EL (cell line): ENCODE measurements at places on chromosomes 13 and 19.

- DNase-seq: peak; percentile 21
Observed at GRCh38 chr13:33794576-33794975, 23.4 kb upstream of the RFC3 start.

GRCh38 chr19:498977-499623, 2.8 kb downstream of the MADCAM1 start:
- no peak for DNase-seq

DNA sequence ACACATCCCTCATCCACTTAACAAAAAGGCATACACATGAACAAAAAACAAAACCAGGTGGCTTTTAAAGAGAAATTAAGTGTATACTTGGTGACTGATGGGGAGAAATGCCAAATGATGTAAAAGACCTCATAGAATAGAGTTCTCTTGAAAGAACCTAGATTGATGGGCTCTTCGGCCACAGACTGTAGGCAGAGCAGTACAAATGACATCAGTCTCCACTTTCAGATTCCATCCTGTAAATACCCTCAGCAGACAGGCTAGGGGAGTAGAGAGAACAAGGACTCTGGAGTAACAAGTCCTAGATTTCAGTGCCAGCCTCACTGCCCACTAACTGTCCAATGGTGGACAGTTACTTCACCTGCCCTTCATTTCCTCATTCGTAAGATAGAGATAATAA, 203.8 kb downstream of the MZT1 start:
- no peak for DNase-seq

DNA sequence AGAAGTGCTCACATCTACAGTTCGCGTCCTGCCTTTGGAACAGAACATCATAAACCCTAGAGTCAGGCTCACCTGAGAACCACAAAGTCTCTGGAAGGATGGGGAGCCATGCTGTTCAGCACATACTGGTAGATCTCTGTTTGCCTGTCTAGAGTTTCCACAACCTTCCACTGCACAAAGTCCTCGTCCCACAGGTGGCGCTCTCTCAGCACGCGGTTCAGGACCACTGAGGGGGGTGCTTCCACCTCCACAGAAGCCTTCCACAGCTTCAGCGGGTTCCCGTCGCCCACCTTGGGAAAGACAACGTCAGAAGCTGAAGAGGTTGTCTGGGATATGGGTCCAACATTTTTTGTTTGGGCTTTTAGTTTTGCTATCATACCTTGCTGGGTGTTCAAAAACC, 93.6 kb downstream of the KL start:
- DNase-seq: no peak

GRCh38 chr19:7618348-7618747, 11.0 kb downstream of the XAB2 start:
- no peak for DNase-seq

DNA sequence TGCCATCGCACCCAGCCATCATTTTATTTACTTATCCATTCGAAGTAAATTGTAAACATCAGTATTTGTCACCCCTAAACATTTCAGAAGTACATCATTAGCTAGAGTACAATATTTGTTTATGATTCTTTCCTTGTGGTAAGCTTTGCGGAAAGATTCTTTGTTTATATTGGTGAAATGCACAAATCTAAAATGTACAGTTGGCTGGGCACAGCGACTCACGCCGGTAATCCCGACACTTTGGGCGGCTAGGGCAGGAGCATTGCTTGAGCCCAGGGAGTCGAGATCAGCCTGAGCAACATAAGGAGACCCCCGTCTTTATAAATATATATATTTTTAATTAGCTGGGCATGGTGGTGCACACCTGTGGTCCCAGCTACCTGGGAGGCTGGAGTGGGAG, 10.1 kb downstream of the LGALS7B start:
- DNase-seq: no peak

GRCh38 chr19:53045536-53045935, 996 bp downstream of the ERVV-2 start:
- no peak for DNase-seq

DNA sequence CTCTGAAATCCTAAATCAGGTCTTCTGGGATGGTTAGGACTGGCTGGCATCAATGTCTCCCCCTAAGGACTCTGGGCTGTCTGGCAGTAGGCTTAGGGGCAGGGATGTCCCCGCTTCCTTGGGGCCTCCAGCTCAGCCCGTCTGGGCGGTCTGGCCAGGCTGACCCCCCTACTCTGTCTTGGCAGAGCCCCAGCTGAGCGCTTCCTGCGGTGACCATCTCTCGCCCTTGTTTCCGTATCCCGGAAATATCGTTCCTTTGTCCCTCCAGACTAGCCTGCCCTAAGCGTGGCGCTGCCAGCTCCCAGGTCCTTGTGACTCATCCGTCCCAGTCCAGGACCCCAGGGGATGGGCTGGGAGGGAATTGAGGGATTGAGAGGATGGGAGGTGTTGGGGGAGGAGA, 11.3 kb downstream of the GTPBP3 start:
- DNase-seq: peak; percentile 76

DNA sequence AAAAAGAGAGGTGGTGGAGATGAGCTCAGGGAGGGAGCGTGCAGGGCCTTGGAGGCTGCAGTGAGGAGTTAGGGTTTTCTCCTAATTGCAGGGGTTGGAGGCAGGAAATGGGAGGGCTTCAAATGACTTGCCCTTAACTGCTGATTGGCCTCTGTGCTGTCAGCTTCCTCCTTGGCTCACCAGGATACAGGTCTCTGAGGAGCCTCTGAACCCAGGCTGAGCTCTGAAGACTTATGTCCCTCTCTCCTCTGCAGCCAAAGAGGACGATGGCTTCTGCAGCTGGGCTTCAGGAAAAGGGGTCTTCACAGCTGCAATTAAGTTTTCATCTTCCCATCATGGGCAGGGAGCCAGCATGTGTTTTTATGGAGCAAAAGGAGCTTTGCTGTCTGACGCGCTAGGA, 6.7 kb upstream of the RANBP3 start:
- no peak for DNase-seq

- no peak for DNase-seq
Observed at GRCh38 chr13:79459906-79460305, 21.0 kb upstream of the NDFIP2 start.

GRCh38 chr13:26257049-26257448, 3.1 kb downstream of the CDK8 start:
- DNase-seq: no peak

- no peak for DNase-seq
Observed at GRCh38 chr19:12932392-12933286, 872 bp downstream of the FARSA start.

DNA sequence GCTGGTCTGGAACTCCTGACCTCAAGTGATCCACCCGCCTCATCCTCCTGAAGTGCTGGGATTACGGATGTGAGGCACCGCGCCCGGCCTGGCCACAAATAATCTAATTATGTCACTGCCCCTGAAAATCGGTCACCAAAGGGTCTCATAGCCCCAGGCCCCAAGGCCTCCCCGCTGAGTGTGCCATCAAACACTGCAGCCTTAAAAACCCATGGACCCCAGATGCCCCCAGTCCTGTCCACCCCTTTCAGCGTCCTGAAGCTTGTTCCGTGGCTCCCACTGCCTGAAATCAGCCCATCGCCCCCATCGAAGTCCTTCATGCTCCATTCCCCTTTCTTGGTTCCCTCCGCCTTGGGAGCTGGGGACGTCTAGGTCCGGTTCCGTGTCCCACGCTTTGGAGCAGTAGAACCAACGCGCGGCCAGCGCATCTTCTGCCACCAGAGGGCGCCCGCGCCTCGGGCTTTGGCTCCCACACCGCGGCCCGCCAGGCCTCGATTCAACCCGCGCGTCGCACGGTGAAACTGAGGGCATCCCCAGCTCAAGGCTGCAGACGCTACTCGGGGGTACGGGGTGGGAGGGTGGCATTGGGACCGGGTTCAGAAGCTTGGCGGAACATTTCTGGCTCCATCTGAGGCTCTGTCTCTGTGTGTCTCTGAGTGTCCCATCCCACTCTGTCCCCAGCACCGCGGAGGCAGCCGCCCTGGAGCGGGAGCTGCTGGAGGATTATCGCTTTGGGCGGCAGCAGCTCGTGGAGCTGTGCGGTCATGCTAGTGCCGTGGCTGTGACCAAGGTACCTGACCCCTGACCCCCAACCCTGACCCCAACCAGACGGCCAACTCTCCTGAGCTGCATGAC, 3.5 kb downstream of the YJEFN3 start:
- DNase-seq: peak; percentile 65

GRCh38 chr13:109728791-109729731, 57.3 kb downstream of the IRS2 start:
- DNase-seq: no peak

DNA sequence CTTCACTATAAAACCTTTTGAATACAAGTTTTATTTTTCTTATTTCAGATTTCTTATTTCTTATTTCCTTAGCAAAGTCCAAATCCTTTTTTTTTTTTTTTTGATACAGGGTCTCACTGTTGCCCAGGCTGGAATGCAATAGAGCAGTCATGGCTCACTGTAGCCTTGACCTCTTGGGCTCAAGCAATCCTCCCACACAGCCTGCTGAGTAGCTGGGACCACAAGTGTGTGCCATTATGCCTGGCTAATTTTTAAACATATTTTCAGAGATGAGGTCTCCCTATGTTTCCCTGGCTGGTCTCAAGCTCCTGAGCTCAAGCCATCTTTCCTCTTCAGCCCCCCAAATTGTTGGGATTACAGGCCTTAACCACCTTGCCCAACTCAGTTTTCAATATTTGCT, 334.3 kb downstream of the DLEU7 start:
- no peak for DNase-seq

- DNase-seq: no peak
Observed at GRCh38 chr19:11324748-11325389, 14.6 kb downstream of the RAB3D start.

DNA sequence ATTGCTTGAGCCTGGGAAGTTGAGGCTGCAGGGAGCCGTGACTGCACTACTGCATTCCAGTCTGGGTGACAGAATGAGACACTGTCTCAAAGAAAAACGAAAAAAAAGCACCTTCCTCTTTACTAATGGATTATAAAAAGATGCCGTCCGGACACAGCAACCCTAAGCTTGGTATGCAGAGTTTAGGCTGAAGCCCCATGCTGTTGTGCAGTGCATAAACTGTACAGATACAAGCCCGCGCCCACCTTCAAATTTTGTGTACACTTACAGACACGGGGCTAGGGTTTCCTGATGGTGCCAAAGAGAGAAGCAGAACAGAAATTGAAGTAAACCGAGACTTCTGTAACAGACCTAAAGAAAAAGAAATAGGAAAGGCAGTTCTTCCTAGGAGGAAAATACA, 9.0 kb downstream of the LPAR6 start:
- no peak for DNase-seq

- DNase-seq: no peak
Observed at GRCh38 chr13:112972867-112973576, 4.0 kb downstream of the MCF2L start.

DNA sequence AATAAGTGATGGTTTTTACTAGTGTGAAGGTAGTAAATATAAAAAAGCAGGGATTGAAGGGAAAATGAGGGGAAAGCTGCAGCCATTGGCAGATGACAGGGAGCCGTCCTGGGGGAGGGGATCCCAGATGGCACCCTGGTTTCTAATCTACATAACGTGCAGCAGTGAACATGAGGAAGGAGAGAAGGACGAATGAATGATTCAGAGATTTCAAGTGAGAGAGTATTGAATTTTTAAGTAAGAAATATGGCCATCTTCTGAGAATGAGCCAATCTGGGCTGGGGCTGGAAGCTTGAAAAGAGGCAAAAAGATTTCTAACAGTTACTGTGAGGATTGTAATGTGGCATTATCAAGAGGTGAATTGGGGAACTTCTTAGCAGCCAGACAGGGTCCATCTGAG, 414.2 kb downstream of the MYO16 start:
- no peak for DNase-seq

DNA sequence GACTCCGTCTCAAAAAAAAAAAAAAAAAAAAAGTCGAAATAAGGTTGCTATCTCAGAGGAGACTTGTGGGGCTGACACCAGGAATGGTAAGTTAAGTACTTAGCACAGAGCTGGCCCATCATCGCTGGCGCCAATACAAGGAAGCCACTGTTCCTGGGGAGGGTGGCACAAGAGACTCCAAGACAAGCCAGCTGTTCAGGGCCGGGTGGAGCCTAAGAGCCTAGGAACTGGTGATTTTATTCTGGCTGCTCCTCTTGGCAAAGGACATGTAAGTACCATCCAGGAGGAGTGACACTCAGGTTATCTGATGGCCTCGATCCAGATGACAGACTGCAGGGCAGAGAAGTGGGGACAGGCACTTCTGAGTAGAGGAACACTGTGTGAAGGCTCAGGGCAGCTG, 3.8 kb downstream of the ELOF1 start:
- DNase-seq: no peak

DNA sequence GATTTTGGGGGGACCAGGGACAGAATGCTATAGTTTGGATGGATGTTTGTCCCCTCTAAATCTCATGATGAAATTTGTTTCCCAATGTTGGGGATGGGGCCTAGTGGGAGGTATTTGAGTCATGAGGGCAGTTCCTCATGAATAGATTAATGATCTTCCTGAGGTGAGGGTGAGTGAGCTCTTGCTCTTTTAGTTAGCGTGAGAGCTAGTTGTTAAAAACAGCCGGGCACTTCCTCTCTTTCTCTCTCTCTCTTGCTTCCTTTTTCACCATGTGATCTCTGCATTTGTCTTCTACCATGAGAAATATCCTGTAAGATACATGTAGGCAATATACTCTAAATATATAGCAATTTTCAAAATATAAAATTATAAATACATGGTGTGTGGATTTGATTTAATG, 290.8 kb upstream of the PCDH9 start:
- no peak for DNase-seq

GRCh38 chr19:57709616-57710015, 612 bp upstream of the ZNF154 start:
- no peak for DNase-seq

- no peak for DNase-seq
Observed at GRCh38 chr19:19461671-19462622, 53.4 kb downstream of the TSSK6 start.

DNA sequence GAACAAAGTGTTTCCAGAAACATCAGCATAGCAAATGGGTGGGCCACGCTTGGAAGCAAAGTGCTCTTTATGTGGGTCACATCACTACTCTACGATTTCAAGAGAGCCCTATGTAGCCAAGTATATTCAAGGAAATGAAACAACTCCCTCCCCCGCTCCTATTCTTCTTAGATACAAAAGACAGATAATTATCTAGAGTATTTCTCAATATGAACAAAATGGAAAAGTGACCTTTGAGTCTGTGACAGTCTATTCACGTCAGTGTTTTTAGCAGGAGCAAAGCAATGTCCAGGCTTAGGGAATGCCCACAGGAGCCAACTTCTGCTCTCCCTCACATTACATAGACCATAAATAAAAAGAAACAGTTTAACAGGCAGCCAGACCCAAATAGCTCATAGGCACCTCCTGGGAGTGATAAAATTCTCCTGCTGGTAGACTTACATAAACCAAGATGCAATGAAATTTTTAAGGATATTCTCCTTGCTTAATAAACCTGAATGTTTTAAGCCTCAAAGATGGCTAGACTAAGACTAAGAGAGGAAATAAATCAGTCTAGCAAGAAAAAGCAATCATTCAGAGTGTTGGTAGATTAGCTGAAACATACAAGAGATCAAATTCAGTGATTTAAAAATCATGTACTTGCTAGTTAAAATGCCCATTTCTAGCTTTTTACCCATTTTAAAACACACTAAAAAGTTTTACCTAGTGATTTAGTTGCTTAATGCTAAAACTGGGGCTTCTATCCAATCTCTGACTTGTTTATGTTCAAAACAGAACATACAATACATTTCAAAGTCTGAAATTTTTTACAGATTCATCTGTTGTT, 182.8 kb downstream of the RGCC start:
- DNase-seq: no peak
